ENCODE measurements at places on chromosomes 6 and 20.

DNA sequence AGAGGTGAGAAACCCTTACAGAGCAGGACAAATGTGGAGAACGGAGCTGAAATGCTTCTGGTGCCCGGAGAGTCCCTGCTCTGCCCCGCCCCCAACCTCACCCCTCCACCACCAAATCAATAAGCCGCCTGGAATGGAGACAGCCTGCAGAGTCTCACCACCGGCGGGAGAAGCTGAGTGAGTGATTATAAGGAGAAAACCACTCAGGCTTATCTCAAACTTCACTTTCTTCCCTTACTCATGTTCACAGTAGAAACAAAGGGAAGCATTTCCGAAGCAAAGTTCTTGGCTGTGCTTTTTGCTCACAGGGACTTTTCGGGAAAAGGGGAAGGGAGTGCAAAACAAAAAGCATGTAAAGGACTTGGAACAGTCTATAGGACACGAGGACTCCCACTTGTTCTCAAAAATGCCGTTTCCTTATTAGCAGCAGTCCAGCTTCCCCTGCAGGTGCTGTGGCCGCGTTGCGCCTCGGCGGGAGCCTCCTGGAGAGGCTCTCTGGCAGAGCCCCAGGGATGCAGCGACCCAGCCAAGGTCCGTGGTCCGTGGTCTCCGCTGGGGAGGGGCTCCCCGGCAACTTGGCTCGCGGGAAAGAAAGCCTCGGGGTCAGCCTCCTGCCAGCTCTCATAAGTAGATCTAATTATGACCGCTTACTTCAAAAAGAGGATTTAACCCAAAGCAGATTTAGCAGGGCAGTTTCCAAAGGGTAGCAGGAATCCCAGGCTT lies 64.8 kb upstream of the TMEM30A start:
- no peak for DNase-seq

DNA sequence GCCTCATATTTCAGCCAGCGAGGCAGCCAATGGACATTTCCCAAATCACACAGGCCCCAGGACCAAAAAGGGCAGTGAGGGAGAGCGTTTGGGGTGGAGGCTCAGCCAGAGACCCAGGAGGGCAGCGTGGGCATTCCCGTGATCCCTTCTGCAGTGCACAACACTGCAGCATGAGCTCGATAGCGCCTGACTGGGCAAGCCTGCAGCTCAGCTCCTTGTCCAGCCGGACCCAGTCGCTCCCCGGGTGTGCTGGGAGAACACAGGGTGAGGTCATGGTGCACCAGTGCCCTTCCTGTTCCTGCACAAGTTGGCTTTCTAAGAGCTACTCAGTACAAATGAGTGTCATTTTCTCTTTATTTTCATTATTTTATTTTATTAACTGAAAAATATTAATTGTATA lies 5.9 kb downstream of the TTLL2 start:
- no peak for DNase-seq

DNA sequence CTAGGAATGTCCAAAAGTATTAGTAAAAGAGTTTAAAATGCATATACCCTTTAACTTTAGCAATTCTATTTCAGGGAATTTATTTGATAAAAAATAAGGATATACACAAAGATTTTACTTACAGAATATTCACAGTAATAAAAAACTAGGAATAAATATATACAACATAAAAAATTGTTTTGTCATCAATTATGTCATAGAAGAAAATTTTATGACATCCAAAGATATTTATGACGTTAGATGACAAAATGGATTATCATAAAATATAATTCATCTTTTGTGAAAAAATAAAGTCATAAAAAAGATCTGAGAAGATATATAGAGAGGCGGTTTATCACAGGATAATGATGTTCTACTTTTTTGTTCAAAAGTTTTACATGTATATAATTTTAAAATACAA lies 32.0 kb upstream of the TCF21 start:
- no peak for DNase-seq

DNA sequence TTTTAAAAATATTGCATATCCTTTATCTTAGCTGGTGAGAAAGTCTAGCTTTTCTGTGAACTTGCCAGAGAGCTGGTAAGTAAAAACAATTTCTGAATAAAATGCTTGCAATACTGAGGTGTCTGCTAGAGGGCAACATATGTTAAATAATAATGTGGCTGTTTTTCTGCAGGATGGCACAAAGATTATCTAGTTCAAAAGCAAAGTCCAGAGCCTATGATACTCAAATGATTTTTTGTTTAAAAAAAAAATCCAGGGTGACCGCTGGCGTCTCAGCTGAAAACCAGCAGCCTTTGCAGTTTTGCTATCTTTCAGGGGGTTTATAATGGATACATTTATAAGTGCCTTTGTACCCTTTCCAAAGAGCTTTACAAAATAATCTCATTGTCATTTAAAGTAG lies 194.9 kb downstream of the PHACTR1 start:
- DNase-seq: no peak

GRCh38 chr6:117206944-117207687 lies 58.2 kb upstream of the VGLL2 start:
- DNase-seq: no peak
